ENCODE measurements at places on chromosomes 16 and 17.
A peak's percentile ranks its signal among the peaks of the same experiment; 100 is the strongest.

DNA sequence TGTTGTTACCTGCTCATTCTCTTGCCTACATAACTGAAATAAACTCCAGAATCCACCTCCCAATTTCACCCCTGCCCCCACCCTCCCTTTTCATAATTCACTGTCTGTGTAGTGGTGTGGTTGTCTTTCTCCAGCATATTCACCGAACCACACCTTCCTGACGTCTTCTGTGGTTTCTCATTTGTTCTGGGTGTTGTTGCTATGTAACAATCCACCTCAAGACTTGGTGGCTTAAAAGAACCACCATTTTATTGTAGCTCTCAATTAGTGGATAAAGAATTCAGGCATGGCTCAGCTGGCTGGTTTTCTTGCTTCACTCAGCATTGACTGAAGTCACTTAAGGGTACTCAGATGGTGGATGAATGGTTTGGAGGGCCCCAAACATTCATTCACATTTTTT lies 229.8 kb downstream of the MAF start:
- no peak for DNase-seq

- DNase-seq, result no peak
These were observed 9.0 kb upstream of the MPP2 start for GRCh38 chr17:43916385-43916784.

DNA sequence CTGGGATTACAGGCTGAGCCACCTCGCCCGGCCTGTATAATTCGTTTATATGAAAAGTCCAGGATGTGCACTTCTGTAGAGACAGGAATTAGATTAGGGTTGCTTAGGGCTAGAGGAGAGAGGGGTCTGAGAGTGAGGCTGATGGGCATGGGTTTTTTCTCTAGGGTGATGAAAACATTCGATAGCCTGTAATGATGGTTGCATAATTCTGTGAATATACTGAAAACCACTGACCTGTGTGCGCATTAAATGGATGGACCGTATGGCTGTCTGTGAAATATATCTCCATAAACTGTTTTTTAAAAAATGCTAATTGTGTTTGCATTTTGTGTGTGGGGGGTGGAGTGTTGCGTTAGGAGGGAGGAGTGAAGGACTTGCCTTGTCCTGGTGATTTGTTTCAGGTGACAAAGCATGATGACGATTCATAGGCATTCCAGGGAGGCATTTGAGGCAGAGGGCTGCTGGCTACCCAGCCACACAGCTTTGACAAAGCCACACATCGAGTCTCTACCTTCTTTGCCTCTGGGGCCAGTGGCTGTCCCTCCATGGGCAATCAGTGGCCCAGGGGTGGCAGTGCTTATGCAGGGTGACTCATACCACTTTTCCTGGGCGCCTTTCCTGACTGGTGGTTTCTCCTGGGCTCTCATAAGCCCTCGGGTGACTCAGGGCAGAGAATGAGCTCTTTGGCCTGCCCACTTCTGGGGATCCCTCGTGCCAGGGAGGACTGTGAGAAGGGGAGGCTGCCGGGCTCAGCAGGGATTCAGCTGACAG lies 148.5 kb upstream of the WSCD1 start:
- DNase-seq, result no peak

GRCh38 chr17:17502741-17503565 lies 6.8 kb upstream of the RASD1 start:
- no peak for DNase-seq

DNA sequence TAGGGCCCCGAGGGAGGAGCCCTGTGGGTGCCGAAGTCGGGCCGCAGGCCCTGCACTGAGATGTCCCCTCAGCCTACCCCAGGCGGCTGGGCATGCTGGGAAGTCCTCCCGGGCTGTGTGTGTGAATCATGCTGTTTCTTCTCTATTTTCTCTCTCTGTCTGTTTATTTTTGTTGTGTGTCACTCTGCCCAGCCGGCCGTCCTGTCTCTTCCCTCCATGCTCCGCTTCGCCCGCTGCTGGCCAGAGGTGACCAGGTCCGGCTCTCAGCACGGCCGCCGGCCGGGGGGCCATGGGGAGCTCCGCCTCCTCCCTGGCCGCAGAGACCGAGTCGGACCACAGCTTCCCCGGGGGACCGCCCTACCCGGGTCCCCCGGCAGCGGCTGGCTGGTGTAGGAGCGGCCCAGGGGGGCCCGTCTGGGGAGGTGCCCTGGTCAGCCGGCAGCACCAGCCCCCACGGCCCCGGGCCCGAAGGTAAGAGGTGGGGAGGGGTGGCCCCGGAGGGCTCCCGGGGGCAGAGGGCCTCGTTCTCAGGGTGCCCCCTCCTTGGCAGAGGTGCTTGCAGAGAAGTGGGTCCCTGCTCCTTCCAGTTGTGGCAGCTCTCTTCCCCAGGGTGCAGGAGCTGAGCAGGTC lies 12.5 kb downstream of the CAPN15 start:
- no peak for DNase-seq

DNA sequence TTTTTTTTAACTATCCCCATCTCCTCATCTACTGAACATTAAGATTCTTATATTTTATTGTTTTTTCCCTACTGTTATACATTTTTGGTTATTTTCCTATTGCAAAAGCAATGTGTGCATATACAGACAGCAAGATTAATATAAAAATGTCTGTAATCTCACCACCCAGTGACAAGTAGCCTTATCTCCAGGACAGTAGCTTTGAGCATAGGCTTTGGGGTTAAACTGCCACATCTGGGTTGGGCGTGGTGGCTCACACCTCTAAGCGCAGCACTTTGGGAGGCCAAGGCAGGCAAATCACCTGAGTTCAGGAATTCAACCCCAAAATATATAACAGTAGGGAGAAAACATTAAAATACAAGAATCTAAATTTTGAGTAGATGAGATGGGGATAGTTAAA lies 27.4 kb upstream of the SSTR2 start:
- no peak for DNase-seq

- peak; percentile 53 for DNase-seq
These were observed 151.0 kb upstream of the RBL2 start for GRCh38 chr16:53282975-53283946.

GRCh38 chr16:22073350-22073749 lies 19.0 kb upstream of the VWA3A start:
- DNase-seq, result no peak

- no peak for DNase-seq
These were observed 219.2 kb downstream of the RBFOX3 start for GRCh38 chr17:79391376-79392233.

DNA sequence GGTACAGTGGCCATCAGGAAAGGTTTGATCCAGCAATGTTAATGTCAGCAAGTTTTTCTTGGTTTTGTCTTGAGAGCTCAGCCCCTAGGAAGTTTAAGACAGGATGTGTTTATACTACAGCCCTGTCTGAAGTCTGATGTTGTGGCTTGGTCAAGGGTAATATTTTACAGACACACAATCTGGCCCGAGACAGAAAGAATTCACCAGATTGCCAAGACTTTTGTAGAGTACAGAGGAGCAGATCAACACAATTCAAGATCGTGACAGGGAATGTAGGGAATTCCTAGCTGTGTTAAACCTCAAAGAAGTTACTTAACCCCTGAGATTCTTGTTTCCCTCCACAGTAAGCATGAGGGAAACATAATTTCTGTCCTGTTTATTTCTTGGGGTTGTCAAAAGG lies 63.1 kb downstream of the SHISA9 start:
- DNase-seq, result no peak

- DNase-seq, result no peak
These were observed 229.5 kb upstream of the ASIC2 start for GRCh38 chr17:33522623-33523022.

GRCh38 chr17:12057520-12057919 lies 36.8 kb downstream of the MAP2K4 start:
- no peak for DNase-seq

GRCh38 chr16:54976651-54977200 lies 46.1 kb downstream of the IRX5 start:
- no peak for DNase-seq

GRCh38 chr17:78621720-78622490 lies 44.7 kb upstream of the DNAH17 start:
- DNase-seq, result no peak

GRCh38 chr16:49542391-49542891 lies 168.8 kb downstream of the C16orf78 start:
- no peak for DNase-seq

- DNase-seq, result no peak
These were observed 66.2 kb downstream of the IQCK start for GRCh38 chr16:19784183-19784736.

DNA sequence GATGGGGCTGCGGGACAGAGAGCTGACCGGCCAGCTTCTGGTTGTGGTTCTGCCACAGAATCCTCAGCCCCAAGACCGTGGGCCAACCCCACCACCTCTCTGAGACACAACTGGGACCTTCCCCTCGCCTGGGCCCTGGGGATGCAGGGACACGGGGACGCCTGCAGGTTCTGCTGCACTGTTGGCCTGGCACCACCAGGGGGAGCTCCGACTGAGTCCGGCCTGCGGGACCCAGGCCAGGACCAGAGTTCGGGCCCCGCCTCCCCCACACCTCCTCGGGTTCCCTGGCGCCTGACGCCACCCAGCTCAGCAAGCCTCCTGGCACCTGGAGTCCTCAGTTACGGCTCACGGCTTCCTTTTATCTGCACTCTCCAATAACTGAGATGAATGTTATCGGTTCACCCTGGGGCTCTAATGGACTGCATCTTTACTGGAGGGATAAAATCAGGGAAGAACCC lies 27.3 kb downstream of the TBC1D16 start:
- peak; percentile 40 for DNase-seq

GRCh38 chr17:39208893-39209292 lies 8.8 kb downstream of the RPL19 start:
- no peak for DNase-seq

DNA sequence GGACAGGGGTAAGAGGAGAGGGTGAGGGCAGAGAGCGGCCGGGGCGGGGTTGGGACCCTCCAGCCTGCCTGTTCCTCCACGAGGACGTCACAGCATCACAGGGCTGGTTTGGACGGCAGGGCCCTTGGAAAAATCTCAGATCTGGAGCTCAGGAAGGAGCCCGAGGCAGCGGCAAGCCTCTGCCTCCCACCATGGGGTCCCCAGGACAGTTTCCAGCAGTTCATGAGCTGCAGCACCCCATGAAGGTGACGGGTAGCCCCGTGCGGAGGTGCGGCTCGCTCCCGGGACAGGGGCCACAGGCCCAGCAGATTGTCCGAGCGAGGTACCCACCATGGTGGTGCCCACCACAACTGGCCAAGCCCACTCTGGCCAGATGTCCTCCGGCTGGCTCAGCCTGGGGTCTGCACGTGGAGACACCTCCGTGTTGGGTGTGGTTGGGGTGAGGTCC lies 21.3 kb downstream of the TPSD1 start:
- DNase-seq, result no peak

DNA sequence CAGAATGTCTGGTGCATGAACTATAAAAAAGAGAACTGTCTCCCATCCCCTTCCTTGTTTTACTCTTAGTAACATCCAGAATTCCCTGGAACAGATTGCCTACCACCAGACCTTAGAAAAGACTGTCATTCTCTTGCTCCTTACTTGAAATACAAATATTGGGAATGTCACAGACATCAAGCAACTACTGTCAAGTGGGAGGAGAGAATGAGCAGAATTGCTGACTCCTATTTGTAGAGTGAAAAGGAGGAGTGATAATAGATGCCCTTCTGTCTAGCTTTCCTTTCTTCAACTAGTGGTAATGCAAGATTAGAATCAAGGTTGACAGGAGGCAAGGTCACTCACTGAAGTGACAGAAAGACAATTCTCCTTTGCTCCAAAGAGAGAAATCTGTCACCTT lies 23.9 kb upstream of the NOL11 start:
- no peak for DNase-seq

DNA sequence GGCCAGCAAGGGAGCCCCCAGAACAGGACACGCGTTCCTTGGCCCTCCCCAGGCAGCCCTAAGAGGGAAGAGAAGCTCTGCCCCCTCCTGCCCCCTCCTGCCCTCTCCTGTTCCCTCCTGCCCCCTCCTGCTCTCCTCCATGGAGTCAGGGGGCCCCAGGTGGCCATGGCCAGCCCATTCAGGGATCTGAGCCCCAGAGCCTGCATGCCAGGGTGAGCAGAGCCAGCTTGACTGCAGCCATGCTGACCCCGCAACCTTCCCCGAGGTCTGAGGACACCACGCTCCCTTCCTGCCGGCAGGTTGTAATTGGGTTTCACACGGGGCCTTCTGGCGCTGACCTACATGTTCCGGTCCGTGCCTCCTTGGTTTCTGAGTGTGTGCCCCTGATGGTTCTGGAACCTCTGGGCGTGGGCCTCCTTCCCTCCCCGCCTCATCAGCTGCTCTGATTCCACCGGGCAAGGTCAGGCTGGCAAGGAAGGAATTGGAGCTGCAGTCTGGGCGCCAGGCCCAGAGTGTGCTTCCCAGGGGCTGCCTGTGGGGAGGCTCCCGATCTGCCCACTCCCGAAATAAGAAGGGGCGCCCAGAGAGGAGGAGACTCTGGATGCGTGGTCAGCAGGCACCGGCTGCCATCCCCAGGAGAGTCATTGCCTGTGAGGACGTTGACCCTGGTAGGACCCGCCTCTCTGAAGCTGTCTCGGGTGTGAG lies 23.7 kb upstream of the NPTX1 start:
- DNase-seq, result no peak

GRCh38 chr17:41810659-41811548 lies 845 bp downstream of the P3H4 start:
- no peak for DNase-seq

DNA sequence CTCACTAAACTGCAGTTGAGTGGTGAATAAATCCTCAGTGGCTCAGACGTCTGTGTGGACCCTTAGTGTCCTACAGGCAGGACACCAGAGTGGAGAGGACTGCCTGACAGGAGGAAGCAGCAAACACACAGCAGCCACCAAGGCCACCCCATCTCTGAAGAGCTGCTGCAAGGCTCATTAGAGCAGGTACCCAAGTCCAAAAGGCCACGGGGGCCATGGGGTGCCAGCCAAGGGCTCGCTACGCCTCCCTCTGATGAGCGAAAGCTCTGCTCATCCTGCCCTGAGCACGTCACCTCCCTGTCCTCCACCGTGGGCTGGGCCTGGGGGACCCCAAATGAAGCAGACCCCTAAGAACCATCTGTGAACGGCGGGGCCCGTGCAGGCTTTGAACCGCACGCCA lies 70.1 kb upstream of the DOC2B start:
- DNase-seq, result no peak

Data from PC-9 (cell line).